Gastroesophageal sphincter (tissue), 4 donors: ENCODE measurements at places on chromosomes 4 and X.

DNA sequence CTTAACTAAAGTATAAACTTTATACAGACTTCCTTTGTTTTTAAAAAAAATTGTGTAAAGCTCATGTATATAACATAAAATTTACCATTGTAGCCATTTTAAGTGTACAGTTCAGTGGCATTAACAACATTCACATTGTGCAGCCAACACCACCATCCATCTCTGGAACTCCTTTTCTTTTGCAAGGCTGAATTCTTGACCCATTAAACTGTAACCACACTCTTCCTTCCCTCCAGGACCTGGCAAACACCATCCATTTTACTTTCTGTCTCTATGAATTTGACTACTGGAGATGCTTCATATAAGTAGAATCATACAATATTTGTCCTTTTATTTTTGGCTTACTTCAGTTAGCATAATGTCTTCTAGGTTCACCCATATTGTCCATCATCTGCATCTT lies 104.7 kb downstream of the RASL11B start:
- ATAC-seq: no peak

GRCh38 chr4:125313497-125313896 lies 1.3 kb upstream of the FAT4 start:
- ATAC-seq: no peak

DNA sequence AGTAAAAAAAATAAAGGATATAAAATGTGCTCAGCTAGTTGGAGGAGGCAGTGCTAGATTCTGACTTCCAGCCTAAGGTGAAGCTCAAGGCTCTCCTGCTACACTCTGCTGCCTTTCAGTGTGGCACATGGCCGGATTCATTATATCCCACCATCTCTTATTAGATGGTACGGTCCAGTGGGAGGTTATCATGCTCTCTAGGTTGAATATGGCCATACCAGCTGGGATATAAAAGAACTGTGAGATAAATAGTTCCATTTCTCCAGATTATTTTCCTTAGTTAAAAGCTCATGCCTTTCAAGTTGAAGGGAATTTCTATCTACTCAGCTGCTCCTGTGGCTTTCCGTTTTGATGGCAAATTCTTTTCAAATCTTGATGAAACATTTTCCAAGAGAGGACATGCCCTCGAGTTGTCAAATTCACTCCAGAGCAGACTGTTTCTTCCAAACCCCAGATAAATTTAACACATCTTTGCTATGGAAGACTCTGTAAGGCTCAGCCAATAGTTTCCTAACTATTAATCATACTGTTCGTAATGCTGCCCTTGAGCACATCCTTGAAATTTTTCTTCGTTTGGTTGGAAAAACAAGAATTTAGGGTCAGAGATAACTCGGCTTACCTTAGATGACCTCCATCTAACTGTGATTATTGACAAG lies 2.2 kb upstream of the MGARP start:
- no peak for ATAC-seq

DNA sequence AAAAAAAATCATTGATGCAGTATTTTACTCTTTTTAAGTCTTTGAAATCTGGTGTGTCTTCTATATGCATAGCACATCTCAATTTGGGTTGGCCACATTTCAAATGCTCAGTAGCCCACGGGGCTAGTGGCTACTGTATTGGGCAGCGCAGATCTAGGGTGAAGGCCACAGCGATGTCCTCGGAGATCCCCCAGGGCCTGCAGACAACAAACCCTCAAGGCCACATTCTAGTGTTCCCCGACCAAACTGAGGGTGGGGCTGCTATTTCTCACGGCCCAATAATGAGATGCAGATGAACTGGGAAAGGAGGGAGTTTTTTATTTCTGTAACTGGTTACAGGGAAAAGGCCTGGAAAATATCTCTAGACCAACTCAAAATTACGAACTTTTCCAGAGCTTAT lies 23.6 kb downstream of the NYX start:
- no peak for ATAC-seq

GRCh38 chr4:66591968-66592367 lies 921.7 kb upstream of the EPHA5 start:
- no peak for ATAC-seq

DNA sequence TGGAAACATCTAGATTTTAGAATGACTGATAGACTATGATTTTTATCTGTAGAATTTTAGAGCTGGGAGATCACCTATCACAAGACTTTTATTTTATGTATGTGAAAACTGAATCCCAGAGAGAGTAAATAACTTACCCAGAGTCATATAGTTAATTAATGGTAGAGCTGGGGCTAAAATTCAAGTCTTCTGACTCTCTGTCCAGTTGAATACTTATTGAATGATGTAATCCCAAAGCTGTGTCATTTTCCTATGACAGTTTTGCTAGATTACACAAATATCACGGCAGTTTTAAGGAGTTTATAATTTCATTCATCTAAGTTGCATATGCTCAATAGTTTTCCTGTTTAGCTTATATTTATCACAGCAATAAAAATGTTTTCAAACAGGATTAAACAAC lies 6.7 kb downstream of the NRK start:
- no peak for ATAC-seq

DNA sequence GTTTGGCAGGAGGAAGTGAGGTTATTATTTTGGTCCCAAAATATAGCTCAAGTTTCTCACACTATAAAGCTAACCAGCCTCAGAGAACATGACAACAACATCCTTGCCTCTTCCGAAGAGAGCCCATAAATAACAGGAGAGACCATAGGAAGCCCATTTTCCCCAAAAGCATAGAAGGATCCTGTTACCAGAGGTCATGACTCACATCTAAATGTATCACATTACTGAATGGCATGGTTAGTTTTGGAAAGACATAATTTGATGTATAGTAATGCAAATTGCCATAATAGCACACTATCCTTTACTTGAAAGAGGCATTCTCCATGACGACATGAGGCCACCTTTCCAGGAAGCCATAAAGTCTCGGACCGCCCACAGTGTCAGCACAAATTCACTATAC lies 238.8 kb upstream of the GRIA3 start:
- no peak for ATAC-seq

DNA sequence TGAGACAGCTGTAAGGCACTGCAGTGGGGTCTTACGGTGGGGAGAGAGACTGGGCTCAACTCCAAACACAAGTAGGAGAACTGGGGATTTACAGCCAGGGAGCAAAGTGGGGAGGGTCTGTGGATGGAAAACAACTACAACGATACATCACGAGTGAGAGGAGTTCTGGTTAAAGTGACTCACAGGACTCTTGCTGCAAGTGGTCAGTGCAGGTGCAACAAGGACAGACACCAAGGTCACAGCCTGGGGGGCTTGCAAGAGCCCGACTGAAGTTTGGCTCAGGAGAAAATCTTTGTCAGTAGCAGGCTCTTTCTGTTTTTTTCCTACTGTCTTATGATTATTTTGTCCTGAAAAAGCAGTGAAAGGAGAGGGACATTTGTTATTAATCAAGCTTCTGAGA lies 10.1 kb upstream of the FAT1 start:
- no peak for ATAC-seq

DNA sequence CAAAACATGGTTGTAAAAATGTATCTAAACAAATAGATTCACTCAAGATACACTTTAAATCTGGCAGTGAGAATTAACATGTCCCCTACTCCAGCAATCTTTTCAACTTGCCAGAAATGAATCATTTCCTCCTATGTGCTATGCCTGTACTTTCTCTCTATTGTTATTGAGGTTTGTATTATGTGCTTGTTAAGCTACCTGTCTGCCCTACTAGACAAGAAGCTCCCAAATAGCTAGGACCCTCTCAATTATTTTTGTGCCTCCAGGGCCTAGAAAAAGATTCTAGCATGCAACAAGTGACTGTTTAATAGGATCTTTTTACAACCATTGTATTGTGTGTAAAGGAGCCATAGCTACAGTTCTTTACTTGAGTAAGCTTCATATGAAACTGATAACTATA lies 3.5 kb upstream of the SAP30 start:
- no peak for ATAC-seq

DNA sequence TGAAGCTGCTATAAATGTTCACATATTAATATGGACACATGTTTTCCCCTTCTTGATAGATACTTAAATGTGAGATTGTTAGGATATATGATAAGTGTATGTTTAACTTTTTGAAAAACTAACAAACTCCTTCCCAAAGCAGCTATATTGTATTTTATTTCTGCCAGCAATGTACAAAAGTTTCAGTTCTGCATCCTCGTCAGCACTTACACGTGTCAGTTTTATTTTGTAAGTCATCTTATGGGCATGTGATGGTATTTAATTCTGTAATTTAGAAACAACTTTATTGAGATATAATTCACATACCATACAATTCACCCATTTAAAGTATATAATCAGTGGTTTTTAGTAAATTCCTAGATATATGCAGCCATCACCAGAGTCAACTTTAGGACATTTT lies 31.6 kb downstream of the RAPGEF2 start:
- ATAC-seq: no peak

DNA sequence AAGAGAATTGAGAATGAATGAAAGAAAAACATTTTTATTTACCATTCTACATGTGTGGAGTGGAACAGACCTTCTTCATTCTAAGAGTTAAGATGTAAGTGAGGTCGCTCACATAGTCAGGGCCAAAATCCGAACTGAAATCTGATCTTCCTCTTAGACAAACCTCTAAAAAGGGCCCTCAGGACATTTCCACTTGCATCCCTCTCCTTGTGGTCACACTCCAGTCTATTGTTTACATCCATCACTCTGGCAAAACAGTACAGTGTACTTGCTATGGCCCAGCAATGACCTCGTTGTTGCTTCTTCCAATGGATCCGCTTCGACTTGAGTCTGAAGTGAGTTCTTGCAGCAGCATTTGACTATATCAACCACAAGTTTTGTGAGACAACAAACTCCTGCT lies 54.2 kb downstream of the MOSPD2 start:
- no peak for ATAC-seq

DNA sequence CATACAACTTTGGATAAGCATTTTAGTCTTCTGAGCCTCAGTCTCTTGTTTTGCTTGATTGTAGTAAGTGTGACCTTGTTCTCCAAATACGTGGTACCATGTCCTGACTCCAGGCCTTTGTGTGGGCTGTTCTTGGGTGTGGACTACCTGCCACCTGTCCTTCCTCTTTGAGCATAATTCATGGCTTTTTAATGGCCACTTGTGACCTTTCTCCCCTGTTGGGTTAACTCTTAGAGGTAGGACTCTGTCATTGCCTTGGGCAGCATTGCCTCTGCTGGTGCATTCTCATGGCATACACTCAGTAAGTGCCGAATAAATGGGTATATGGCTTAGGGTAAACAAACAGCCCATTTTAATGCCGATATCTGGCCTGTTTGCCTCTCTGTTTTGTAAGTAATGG lies 3.0 kb downstream of the NSD2 start:
- no peak for ATAC-seq

- ATAC-seq: no peak
Observed at GRCh38 chr4:8893624-8894423, 22.2 kb upstream of the HMX1 start.

- ATAC-seq: no peak
Observed at GRCh38 chr4:96993560-96993959, 1149.7 kb downstream of the STPG2 start.

- ATAC-seq: no peak
Observed at GRCh38 chr4:15684498-15684897, 2.9 kb downstream of the FAM200B start.

GRCh38 chrX:109199726-109200125 lies 282.2 kb downstream of the GUCY2F start:
- ATAC-seq: no peak

DNA sequence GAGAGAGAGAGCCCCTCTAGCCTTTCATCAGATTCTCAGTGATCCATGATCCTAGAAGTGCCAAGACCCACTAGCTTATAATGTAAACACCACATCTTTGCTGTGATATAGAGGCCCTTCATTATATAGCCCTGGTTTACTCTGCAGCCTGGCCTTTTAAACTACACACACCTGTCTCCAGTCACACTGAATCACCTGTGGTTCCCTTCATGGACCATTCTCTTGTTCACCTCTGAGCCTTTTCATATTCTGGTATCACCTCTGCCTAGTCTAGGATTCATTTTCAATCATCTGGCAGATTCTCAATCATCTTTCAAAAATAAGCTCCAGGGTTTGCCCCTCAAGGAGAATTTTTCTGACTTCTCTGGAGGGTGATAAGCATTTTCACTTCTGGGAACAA lies 50.0 kb upstream of the CD40LG start:
- no peak for ATAC-seq

GRCh38 chr4:77453911-77454310 lies 151.7 kb upstream of the CXCL13 start:
- no peak for ATAC-seq

GRCh38 chrX:99266255-99266654 lies 1143.8 kb downstream of the PCDH19 start:
- no peak for ATAC-seq

GRCh38 chr4:113436360-113436759 lies 325.2 kb downstream of the CAMK2D start:
- peak; percentile 34 for ATAC-seq

GRCh38 chr4:84932462-84932861 lies 34.0 kb downstream of the WDFY3 start:
- ATAC-seq: no peak

GRCh38 chr4:1668488-1668840 lies 15.6 kb downstream of the FAM53A start:
- ATAC-seq: no peak

- ATAC-seq: no peak
Observed at GRCh38 chr4:153348006-153348405, 3.5 kb downstream of the MND1 start.

- peak; percentile 85 for ATAC-seq
Observed at GRCh38 chrX:101485212-101485949, at the start of gene ARMCX4. Gene ARMCX4, plus strand, starts transcription at chrX:101485456. Its CDS starts 3,134 bp downstream, at chrX:101488590.
